Cerebellar nuclear complex (tissue), 1 donor: ENCODE measurements at places on chromosomes 2 and 18.

- no peak for DNase-seq
Observed at GRCh38 chr2:48176876-48177275, 270.6 kb upstream of the FBXO11 start.

- no peak for DNase-seq
Observed at GRCh38 chr2:102049756-102050443, 58.1 kb downstream of the IL1R2 start.

GRCh38 chr2:145304501-145304900 lies 784.6 kb upstream of the ZEB2 start:
- no peak for DNase-seq

- DNase-seq: no peak
Observed at GRCh38 chr2:46643493-46643892, 164.1 kb downstream of the TMEM247 start.

DNA sequence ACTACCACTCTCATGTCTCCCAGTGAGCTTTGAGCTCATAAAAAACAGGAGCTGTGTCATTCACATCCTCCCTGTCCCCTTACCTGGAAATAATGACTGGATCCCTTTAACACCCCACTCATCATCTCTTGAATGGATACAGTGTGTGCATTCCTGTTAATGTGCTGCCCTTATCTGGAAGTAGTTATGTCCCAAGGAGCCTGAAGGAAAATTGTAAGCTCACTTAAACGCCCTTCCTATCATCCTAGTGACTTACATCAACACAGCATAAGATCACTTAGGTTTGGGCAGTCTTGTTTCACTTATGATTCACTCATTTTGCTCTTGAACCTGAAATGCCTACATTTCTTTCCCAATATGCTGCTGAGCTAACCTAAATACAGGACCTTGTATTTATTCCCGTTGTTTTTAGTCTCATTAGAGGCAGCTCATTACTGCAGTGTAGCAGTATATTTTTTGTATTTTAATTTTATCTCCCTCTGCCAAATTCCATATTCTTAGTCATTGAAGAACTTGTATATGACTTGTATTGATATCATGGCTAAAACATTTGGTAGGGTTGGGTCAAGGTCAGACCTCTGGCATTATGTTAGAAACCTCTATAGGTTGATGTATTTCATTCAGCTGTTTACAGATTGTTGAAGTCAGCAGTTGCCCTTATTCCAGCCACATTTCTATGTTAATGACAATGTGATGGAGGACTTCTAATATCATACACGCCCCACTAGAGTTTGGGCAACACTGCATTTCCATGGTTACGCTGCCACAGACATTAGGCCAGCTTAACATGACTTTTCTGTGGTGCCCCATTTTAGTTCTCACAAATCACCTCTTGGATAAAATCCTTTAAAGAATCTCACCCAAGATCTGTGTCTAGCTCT lies 72.9 kb downstream of the PKP4 start:
- no peak for DNase-seq

GRCh38 chr2:182912518-182912915 lies 46.1 kb upstream of the FRZB start:
- no peak for DNase-seq

GRCh38 chr2:230226051-230226551 lies 565 bp downstream of the SP140 start:
- DNase-seq: no peak

GRCh38 chr2:241794250-241794823 lies 14.7 kb upstream of the NEU4 start:
- no peak for DNase-seq

- DNase-seq: peak; percentile 75
Observed at GRCh38 chr2:65430603-65431420, 1.6 kb downstream of the SPRED2 start.

DNA sequence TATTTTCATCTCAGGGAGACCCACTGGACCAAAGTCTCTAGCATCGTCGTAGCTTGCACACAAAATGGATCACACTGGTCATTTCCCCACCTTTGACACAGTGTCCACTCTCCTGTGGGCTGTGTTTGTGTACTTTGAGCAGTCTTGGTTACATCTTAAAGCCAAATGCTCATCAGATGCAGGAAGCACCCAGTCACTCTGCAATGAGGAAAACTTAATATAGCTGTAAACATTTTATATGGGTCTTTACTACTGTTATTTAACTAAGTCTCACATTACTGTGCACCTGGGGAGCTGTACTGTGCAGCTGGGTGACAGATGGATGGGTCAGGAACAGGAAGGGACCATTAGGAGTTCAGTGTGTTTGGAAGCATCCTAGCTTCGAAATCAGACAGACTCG lies 109.0 kb upstream of the CXCR4 start:
- DNase-seq: no peak

DNA sequence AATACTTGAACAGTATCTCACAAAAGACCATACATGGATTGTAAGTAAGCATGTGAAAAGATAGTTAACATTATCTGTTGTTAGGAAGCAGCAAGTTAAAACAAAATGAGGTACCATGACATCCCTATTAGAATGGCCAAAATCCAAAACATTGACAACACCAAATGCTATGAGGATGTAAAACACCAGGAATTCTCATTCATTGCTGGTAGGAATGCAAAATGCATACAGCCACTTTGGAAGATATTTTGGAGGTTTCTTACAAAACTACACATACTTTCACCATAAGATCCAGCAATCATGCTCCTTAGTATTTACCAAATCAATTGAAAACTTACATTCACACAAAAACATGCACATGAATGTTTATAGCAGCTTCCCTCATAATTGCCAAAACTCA lies 30.9 kb upstream of the ICOS start:
- DNase-seq: no peak

- DNase-seq: no peak
Observed at GRCh38 chr2:117512307-117512706, 302.2 kb upstream of the DDX18 start.

GRCh38 chr18:35620765-35621164 lies 39.2 kb downstream of the GALNT1 start:
- no peak for DNase-seq

- DNase-seq: no peak
Observed at GRCh38 chr2:96118698-96119388, 2.5 kb upstream of the ADRA2B start.

- DNase-seq: no peak
Observed at GRCh38 chr2:26412091-26412673, 10.5 kb downstream of the DRC1 start.

DNA sequence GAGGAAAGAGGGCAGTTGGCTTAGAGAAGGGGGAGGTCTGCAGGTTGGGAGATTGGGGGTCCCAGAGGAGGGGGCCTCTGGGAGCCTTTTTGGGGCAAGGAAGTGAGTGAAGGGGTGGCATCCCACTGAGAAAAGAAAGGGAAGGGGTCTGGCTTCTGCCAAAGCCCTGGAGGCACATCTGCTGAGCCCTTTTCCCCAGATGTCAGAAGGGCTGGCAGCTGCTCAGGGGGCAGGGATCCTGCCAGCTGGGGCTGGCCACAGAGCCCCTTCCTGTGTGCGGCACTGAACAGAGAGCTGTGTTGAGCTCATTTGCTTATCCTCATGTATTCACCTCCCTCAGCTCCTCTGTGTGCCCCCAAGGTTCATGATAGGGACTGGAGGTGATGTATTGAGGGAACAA lies 54.5 kb downstream of the APOB start:
- DNase-seq: no peak

GRCh38 chr2:96977631-96978195 lies 8.7 kb downstream of the FAM178B start:
- DNase-seq: no peak

GRCh38 chr2:71891155-71891554 lies 256.5 kb downstream of the CYP26B1 start:
- DNase-seq: no peak

- no peak for DNase-seq
Observed at GRCh38 chr2:660586-661359, 16.4 kb downstream of the TMEM18 start.

GRCh38 chr2:223989206-223989855 lies 32.1 kb downstream of the MRPL44 start:
- DNase-seq: no peak

DNA sequence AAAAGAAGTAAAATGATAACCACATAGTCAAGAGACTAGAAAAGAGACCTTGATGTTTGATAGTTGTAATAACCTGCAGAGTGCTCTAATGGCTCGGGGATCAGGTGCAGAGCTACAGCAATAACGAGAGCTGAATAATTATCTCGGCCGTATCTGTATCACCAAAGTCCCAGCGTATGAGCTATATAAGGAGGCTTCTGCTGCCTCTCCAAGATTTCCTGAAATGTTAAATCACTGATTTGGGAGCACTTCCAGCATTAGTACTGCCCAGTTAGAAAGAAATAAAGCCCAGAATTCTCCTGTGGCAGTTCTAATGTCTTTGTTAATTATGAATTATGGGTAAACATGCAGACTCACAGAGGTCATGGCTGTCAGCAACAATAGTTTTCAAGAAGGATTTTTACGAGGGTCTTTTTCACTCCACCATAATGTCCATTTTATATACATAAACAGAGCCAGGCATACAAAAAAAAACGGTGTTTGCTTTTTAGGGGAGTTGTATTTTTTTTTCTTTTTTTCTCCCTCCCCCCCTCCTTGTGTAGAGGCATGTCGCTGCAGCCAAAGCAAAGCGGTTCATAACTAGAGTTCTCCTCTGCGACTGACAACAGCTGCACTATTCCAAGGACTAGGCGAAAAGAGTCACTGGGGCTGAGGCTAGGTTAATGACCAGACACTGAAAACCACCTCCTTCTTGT lies 168.3 kb upstream of the VRK2 start:
- no peak for DNase-seq

GRCh38 chr18:41899535-41899934 lies 55.5 kb upstream of the PIK3C3 start:
- DNase-seq: no peak

- no peak for DNase-seq
Observed at GRCh38 chr2:212549941-212550340, 11.3 kb upstream of the ERBB4 start.

GRCh38 chr2:240932001-240932723 lies 26.0 kb downstream of the CROCC2 start:
- DNase-seq: no peak

DNA sequence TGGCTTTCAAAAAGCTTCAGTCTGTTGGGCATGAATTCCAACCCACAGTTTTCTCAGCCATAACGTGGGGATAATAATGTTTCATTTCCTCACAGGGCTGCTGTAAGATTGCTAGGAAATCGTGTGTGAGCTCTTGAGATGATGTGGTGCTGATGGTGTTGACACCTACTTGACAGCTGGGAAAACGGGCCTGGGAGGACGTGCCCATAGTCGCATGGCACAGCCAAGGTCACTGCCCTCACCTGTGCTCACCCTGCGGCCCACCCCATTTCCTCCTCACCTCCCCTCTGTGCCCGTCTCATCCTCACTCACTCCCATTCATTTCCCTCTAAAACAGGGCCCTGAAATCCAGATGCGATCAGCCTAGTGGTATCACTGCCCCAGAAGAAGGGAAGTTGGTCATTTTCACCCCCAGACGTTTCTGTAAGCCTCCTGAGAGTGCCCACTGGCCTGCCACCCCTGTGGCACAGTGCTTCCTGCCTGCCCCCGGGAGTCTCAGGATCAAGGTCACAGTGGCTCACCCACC lies 33.0 kb downstream of the DPYSL5 start:
- DNase-seq: no peak

DNA sequence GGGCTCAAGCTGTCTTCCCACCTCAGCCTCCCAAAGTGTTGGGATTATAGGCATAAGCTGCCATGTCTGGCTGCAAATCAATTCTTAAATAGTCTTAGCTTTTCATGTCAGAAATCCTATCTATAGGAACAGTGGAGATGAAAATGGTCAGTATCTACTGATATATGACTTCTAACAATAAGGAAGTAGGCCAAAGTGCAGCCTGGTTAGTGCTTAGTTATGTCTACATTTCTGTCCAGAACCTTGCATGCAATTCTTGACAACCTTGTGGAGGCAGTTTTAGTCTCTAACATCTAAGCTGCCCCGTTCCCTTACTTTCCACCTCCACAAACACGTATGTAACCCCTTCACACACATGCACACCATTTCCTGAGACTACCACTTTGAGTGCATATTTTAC lies 169.2 kb upstream of the SPATS2L start:
- DNase-seq: no peak

DNA sequence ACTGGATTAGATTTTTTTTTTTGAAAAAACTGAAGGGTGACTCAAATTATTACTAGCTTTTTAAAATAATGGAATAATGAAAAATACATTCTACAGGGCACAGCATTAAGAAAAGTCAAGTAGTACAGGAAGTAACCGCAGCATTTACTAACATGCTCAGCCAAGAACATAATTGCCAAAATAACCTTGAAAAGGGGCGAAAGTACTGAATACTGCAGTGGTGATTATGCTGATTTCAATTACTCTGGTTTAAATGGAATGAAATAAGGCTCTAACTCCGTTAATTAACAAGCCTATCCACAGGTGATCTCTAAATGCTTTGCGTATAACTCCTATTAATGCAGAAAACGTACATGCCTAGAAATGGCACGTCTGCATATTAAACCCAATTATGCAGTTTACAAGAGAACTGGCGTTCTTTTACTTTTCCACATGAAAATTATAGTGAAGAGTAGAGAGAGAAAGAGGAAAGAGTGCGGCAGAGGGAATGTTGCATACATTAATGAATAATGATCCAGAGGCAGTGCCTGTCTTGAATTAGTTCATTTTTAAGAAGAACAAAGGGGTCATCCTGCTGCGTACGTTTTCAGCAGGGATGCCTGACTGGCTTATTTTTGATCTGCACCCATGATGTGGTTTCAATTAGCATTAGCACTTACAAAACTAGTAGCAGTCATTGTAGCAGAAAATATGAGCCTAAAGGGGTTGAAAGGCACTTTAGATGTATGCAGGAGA lies 612.4 kb downstream of the NYAP2 start:
- DNase-seq: no peak

DNA sequence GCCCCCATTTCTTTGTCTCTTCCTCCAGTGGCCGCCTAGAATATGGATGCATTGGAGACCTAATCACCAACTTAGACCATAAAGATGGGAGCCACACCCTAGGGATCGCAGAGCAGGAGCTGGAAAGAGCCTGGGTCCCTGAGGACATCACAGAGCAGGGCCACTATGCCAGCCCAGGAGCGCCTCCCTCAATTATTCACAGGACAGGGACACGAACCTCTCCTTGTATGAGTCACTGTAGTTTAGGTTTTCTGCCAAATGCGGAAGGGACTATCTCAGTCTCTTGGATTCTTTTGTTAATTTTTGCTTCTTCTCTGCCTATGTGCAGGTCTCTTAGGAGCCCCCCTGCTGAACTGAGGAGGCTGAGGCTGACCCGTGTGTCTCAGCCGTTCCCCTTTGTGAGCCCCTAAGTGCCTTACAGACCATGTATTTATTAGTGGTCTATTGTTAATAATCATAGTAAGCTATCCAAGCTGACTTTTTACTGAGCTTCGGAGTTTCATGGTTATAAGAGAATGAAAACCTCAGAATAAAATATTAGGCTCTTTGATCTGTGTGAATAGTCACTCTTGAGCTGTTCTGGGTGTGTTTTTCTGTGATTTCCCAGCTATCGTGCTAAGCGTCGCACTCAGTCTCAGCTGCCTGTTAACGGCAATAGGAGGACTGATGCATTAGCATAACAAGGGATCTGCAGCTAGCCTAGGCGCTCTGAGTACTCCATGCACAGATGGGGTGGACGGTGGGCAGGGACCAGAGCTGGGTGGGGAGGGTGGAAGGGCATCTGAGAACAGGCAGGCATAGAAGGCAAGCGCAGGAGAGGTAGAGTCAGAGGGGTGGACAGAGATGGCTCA lies 12.7 kb upstream of the PTPN4 start:
- DNase-seq: no peak

GRCh38 chr2:68059784-68060525 lies 2.8 kb downstream of the C1D start:
- no peak for DNase-seq

GRCh38 chr2:44997963-44998362 lies 11.3 kb downstream of the SIX2 start:
- DNase-seq: no peak

GRCh38 chr2:48514348-48515003 lies 15.5 kb upstream of the STON1 start:
- DNase-seq: no peak
